ENCODE measurements at places on chromosomes 7 and 10.

DNA sequence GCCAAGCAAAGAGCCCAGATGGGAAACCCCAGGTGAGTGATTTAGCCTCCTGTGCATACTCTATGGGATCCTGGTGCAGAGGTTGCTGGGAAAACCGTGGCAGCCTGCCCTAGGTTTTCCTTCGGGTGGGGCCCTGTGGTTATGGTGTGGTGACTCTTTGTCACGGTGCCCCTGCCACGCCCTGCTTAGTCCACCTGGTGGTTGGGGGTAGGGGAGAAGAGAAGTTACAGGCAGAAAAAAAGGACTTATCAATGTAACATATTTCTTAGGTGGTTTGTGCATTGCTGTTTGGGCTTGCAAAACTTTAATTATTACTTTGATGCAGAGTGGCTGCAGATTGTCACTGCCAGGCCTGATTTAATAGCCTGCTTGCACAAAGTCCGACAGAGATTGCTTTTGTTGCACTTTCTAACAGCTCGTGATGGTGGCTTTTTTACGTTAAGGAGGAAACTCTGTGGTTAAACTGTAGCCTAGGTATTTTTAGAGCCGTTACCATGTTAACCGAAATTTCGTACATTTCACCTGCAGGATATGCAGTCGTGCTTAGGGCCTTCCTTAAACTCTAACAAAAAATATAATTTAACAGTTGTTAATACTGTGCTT lies 197.4 kb downstream of the RNLS start:
- DNase-seq, result peak; percentile 28

DNA sequence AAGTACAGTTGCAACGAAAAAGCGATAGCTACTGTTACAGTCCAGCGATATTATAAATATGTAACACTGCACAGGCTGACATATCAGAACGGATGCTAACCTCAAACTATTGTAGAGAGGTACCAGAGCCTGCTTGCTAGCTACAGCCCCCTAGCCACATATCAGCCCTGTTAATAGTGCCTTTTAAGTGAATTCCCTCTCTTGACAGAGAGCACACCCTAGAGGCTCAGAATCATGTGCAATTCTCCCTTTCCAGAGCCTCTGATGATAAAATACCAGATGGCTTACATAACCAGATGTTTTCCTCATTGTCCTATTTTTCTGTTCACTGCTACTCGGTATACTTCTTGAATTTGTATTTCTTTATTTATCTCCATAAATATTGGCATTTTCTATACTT lies 960.7 kb upstream of the CELF2 start:
- no peak for DNase-seq

- no peak for DNase-seq
Observed at GRCh38 chr7:71303566-71303965, 171.6 kb downstream of the GALNT17 start.

DNA sequence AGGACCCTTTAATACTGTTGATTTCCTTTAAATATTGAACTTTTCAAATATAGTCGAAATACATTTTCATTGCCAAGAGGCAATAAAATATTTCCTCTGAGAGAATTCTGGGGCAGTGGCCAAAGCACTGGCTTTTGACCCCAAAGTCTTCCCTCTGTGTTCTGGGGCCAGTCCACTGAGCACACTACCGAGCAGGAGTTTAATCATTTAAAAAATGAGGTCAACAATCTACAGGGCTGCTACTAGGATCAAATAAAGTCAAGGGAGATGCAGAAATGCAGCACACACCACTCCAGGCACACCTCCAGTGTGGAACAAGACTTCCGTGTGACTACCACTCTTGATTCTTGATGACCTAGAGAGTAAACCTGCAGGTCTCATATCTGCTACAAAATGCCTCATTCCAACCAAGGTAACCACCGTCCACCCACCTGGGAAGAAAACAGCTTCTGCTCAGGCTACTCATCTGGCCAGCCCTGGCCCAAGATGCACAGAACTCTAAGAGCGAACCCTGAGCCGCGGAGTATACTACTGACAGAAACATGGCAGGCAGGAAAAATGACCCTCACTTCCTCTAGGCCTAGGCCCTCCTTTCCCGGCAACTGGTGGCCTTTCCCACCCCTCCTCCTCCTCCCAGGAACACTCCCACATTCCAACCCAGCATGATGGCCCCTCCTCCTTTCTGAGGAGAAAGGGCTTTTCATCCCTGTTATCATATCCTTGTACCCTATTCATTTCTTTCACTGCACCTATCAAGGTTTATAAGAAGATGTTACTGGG lies 97.7 kb downstream of the ALOX5 start:
- no peak for DNase-seq

DNA sequence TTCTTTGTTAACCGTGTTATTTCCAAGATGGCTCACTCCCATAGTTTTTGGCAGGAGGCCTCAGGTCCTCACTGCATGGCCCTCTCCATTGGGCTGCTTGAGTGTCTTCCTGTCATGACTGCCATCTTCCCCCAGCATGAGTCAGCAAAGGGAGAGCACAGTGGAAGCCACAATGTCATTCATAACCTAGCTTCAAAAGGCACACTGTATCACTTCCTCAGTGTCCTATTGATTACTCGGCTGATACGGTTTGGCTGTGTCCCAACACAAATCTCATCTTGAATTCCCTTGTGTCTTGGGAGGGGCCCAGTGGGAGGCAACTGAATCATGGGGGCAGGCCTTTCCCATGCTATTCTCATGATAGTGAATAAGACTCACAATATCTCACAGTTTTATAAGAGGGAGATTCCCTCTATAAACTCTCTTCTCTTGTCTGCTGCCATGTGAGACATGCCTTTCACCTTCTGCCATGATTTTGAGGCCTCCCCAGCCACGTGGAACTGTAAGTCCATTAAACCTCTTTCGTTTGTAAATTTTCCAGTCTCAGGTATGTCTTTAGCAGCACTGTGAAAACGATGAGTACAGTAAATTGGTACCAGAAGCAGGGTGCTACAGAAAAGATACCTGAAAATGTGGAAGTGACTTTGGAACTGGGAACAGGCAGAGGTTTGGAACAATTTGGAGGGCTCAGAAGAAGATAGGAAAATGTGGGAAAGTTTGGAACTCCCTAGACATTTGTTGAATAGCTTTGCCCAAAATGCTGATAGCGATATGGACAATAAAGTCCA lies 106.5 kb downstream of the PRLHR start:
- no peak for DNase-seq

DNA sequence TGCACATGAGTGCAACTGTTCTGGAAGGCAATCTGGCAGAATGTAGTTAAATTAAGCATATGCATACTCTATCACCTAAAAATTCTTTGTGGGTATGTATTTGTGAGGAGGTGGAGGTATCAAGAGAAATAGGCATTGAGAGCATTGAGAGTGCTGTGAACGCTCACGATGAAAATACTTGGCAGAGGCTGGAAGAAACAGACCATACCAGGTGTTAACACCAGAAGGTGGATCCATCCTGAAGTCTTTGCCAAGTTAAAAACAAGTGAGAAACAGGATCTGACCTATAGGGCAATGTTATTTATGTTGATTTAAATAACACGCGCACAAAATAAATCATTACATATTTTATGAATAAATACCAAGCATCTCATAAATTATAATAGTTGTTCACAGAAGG lies 311.6 kb downstream of the PCLO start:
- no peak for DNase-seq

DNA sequence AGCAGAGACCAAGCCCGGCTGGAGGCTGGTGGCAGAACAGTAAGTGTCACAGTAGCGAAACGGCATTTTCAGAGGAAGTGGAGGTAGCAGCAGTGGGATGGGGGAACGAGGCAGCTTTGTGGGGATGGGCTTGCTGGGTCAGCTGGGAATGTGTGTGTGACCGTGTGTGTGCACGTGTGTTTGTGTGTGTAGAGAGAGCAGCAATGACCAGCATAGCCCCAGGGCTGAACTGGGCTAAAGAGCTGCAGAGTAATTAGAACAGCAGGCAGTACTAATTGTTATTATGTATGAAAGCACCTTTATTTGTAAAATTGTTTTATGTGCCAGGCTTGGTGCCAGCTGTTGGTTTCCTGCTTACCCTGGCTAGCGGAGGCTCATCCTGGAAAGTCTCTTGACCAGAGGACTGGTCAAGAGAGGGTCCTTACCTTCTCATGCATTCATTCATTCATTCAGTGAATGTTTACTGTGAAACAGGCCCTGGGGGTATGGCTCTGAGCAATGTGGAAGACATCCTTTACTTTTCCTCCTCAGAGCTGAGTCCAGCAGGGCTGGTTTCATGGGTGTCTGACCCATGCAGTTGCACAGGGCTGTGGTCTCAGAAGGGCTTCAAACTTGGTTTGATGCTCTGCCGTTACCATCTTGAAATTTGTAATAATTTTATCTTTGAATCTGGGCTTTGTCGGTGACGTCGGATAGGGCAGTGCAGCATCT lies 184.6 kb downstream of the SEC23IP start:
- DNase-seq, result no peak

DNA sequence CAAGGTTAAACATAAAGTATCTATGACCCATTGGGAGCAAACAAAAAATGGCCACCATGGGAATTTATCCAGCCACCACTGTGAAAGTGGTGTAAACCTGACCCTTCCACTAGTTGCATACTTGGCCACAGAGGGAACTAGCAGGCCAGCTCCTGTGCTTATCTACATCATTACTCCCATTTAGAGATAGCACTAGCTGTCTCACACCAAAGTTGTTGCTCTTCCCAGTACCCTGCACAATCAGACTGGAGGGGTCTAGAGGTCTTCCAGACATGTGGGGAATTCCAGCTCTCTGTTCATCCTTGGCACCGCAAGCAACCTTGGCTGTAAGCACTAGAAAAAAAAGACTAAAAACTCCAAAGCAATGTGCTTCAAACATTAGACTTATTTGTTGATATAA lies 113.9 kb downstream of the IPMK start:
- DNase-seq, result no peak

GRCh38 chr7:158120716-158121115 lies 466.9 kb downstream of the PTPRN2 start:
- DNase-seq, result no peak

GRCh38 chr7:12961910-12962480 lies 274.6 kb downstream of the ARL4A start:
- no peak for DNase-seq

- no peak for DNase-seq
Observed at GRCh38 chr7:34357068-34357467, 300.9 kb upstream of the NPSR1 start.

GRCh38 chr10:44824607-44825006 lies 86.5 kb upstream of the TMEM72 start:
- DNase-seq, result no peak

DNA sequence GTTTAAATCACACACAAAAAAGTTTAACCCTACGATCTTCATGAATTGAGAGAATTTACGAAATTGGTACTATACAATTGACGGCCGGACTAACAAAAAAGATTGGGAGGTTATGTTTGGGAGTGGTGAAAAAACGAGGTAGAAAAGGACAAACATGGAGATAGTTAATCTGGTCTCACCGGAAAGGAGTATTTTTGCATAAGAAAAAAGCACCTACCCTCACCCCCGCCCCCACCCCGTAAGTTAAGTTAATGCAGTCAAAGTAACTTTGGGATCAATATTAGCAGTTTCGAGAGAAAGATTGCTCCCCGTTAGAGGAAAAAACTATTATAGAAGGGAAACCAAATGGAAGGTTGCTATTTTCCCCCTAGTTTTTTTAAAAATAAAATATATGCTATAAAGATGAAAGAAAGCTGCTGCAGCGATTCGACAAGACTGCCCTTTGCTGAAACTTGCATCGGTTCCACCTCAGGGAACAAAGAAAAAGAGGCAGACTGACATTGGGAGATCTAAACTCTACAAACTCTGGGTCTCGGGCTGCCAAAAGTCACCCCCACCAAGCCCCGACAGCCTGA lies 3.5 kb downstream of the SP8 start:
- DNase-seq, result no peak

DNA sequence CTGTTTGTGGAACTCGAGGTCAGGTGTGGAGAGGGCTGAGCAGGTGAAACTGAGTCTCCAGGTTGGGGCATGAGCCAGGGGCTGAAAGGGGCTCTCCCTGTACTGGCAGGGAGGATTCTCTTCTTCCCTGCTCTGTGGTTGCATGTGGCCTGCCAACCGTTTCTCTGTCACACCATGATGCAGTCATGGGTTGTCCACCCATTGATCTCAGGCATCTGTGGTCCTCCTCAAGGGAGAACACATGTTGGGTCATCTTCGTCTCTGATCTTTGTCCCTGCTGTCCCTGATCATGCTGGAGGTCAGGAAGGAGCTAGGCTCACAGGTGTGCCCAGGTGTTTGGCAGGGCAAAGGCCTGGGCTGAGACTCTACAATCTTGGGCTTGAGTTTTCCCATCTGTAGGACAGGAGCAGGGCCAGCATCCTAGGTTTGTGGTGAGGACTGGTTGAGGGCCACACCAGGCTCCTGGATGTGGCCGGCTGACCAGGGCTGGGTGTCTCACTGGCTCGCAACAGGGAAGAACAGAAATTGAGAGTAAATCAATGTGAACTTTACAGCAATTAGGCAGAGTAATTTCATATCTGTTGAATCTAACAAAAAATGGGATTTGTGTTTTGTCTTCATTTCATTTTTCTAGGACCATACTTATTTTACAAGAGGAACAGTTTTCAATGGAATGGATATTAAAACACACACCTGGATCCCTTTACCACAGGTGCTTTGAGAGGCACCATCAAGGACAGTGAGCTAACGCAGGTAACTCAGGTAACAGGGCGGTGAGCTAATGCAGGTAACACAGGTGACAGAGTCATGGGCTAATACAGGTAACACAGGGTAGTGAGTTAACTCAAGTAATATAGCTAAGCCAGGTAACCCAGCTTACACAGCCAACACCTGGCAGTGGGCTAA lies 58.5 kb upstream of the IGFBP3 start:
- no peak for DNase-seq

DNA sequence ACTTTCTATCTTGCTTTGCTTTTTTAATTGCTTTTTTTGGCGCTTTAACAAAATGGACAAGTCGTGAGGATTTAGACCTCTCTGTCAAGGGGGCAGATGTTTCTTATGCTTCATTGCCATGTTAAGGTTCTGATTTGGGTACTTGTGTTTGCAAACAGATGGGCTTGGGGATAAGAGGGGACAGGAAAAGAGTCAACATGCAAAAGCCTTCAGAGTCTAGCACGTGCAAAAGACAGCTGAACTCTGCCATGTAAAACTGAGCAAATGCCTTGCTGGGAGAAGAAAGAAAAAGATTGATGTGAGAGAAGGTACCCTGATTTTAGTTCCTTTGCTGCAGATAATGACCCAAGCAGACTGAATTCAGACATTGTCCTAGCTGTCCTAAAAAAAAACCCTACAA lies 173.1 kb downstream of the KIAA1217 start:
- DNase-seq, result no peak

DNA sequence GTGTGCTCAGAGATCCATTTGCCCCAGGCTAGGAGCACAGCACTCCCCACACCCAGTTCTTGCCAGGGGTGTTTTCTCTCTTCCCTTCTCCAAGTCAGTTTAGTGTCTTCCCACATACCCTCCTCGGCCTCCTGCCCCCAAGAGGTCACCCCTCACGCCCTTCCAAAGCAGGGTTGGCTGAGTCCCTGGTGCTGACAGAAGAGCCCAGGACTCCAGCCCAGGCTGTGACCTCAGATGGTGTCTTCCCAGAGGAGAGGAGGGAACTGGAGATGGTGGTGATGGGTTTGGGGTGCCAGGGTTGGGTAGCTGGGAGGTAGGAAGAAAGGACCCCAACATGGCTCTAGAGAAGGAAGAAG lies 19.8 kb downstream of the ZNF775 start:
- DNase-seq, result no peak

- DNase-seq, result peak; percentile 27
Observed at GRCh38 chr10:22712956-22713852, 1.2 kb downstream of the PIP4K2A start.
